PC-3 (cell line): ENCODE measurements at places on chromosomes 6 and 20. TPM values are rescaled to one million over a fixed set of nuclear protein-coding genes. Genes with fewer than 3 reads are reported as not detected.

GRCh38 chr20:14861028-14861699 lies 523.8 kb upstream of the FLRT3 start:
- DNase-seq: no peak

DNA sequence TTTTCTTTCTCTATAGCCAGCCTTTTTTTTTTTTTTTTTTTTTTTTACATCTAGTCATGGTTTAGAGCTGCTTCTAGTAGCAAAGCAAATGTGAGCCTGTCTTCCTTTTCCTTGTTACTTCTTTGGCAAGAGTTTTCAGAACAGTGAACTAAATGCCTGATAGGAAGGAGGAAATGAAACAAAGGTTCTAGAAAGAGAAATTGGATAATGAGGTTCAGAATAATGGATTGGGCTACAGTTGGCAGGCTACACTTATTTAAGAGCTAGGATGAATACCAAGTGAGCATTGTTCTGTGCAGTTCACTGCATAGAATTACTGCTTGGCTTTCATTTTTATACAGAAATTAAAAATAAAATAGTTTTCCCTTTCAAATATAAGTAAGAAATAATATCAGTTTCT lies 78.6 kb downstream of the HIVEP1 start:
- no peak for DNase-seq

TGIF2 gene
- total RNA-seq: 15.2 and 15.7 TPM in 2 replicates

TRAPPC3L gene
- not detected in 2 replicates for total RNA-seq

ADGRF1 gene
- 82.6 and 104 TPM in 2 replicates for total RNA-seq

WFDC12 gene
- not detected in 2 replicates for total RNA-seq

GRCh38 chr6:138528137-138528536 lies 28.8 kb upstream of the NHSL1 start:
- no peak for DNase-seq
